CD4-positive, alpha-beta T cell treated with Interleukin-15 for 4 hours (primary cell): ENCODE measurements at places on chromosomes 1 and 21.

GRCh38 chr1:78274814-78275213 lies 216.0 kb upstream of the PTGFR start:
- no peak for DNase-seq

DNA sequence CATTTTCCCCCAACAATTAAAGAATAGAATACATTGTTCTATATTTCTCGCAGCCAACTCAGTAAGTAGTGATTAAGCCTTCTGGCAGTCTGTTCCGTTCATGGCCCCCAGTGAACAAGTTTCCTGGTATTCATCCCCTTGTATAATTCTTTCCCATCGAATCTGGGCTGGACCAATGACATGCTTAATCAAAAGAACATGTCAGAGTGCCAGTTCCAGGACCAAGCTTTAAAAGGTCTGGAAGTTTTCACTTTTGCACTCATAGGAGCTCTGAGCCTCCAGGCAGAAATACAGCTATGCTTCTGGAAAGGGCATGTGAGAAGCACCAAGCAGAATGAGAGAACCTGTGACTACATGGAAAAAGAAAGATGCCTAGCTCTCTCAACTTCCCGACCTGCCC lies 22.5 kb upstream of the DPYD start:
- DNase-seq, result no peak

DNA sequence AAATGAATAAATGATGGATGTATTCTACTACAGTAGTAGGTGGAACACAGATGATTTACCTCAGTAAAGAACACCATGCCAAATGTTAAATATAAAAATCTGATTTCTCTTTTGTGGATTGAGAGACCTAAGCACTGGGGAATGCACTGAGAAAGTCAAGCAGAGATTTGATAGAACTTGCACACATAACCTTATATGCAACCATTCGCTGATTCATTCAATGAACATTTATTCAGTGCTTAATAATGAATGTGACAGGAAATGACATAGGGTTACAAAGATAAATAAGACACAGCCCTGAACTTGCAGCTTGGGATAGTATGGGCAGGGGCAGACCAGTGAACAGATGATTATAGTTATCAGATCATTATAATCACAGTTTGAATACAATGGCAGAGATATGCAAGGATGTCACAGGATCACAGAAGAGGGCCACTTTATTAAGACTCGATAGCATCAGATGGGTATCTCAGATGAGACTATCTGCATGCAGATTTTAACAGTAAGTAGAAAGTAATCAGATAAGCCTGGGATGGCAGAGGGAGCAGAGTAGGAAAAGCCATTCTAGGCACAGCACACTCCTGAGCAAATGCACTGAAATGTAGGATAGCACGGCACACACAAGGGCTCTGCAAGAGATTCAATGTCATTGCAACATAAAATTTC lies 169.4 kb downstream of the ASTN1 start:
- no peak for DNase-seq

DNA sequence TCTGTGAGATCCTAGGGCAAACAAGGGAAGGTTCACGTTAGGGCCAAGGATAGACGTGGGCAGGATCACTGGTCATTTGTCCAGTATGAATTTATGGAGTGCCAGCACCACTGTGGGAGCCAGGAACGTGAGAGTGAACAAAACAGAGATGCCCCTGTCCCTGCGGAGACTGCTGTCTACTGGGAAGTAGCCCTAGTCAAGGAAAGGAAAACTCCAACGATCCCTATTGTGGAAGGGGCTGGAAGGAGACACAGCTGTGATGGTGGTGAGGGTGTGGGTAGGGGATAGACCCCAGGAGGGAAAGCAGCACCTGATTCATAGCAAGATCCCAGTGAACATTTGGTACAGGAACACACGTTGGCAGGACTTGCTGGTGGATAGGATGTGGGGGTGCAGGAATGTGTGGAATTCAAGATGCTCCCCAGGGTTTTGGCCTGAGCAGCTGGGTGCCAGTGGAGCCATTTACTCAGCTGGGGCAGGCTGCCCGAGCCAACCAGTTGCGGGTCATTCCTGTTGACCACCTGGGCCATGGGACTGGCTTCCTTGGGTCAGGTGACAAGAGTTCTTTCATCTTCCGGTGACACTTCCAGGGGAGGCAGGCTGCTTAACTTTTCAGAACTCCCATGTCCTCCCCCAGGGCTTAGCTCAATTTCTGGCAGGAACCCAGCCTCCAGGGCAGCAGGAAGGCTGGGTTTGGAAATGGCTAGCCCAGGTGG lies 1.2 kb upstream of the ATP13A2 start:
- no peak for DNase-seq
